Stimulated activated naive CD8-positive, alpha-beta T cell treated with anti-CD3 and anti-CD28 coated beads, Interleukin-15, amount 100 ng/mL, for 72 hours (primary cell): ENCODE measurements at places on chromosomes 12 and 14.

DNA sequence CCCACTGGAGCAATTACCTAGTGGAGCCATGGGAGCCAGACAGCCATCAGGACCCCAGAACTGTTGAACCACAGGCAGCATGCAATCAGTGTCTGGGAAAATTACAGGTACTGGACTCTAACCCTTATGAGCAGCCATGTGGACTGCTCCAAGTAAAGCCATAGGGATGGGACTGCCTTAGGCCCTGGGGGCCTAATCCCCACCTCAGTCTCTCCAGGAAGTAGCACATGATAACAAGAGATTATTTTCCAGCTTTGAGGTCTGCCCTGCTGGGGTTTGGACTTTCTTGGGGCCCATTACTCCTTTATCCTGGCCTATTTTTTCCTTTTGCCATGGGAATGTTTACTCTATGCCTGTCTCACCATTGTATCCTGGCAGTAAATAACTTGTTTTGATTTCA lies 226.8 kb downstream of the AEBP2 start:
- DNase-seq = no peak

DNA sequence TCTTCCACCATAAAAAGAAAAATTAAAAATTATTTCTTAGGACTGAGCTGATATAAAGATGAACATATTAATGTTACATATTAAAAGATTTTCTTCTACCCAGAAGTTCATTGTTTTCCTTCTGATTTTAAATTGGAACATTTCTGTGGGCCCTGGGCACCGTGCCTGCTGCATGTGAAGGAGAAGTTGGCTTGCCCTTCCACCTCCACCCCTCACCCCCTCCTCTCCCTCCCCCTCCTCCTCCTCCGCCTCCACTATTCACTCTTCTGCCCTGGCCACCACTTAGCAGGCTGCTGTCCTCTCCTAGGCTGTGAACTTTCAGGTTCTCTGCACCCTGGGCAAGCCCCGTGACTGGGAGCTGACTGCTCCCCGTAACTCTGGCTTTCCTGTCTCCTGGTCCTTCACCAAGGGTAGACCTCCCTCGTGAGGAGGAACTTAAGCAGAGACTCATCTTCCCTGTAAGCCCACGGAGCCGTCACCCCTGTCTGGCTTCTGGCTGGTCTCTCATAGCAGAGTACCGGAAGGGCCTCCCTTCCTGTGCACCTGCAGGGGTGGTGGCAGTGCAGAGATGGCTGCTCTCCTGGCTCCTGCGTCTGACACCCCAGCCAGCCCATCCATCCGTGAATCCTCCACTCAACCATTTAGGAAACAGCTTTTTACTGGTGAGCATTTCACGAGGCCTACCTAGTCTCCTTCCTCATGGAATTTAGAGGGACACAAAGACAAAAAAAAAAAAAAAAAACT lies 12.8 kb downstream of the TUNAR start:
- no peak for DNase-seq

- no peak for DNase-seq
Measured at GRCh38 chr14:50714450-50715073, 46.5 kb upstream of the SAV1 start.

DNA sequence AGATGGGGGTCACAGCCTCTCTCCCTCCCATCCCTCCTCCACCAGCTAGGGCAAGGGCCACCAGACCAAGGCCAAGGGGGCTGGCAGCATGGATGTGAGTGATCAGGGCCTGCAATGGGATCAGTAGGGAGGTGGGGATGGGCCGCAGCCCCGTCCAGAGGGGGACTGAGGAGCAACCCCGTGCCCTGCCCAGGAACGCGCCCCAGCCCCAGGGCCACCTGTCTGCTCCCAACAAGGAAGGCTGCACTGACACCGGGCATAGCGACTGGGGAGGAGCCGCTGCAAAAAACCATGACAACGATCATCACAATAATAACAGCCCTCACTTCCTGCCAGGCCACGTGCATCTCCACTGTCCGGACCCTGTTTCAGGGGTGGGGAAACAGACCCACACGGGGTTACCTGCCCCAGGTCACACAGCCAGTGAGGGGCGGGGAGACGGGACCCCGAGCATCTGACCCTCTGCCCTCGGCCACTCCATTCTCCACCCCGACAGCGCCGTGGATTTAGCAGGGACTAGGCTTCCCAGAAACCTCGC lies 24.3 kb downstream of the NCOR2 start:
- no peak for DNase-seq

DNA sequence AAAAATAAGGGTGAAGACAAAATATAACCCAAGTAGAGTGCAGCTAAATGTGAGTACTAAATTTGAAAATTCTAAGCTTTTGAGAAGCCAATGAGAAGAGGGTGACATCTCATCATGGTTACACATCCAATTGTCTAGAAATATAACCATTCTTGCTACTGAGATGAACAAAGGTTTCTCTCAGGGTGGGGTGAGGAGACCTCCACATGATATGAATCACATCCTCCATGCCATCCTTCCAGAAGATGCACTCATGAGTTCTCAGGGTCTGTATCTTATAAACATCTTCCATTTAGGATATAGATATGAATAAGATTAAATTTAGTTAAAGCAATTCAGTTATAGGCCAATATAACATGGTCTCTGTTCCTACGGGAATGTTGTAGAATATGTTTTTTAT lies 38.9 kb upstream of the E2F7 start:
- no peak for DNase-seq

- DNase-seq = no peak
Measured at GRCh38 chr12:89829434-89829975, 120.9 kb upstream of the ATP2B1 start.

DNA sequence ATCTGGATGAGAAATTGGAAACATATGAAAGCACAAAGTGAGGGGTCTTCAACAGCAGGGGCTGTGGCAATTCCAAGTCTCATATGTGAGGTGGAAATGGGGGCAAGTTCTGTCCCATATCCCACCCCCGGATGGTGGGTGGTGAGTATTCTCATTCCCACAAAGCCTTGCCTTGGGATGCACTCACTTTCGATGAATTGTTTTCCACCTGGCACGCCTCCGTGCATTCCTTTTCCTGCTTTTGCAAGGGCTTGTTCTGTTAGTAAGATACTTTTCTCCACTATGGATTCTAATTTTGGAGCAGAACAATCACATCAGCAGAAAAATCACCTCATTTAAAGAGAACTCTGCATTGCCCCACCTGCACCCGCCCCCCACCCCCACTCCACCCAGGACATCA lies 3.1 kb downstream of the LACRT start:
- no peak for DNase-seq

DNA sequence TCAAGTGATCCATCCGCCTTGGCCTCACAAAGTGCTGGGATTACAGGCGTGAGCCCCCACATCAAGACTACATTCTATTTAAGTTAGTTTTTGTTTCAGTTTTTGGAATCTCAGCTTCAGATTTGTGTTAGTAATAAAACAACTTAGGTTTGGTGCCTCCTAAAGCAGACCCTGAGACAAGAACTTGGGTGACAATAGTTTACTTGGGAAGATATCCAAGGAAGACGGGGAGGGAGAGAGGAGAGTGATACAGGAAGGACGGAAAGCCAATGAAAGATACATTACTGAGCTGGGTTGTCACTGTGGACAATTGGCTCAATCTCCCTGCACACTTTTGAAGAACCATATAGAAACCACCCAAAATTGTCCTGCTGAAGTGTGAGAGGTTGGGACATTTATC lies 22.6 kb upstream of the PTGR2 start:
- DNase-seq = no peak

- DNase-seq = no peak
Measured at GRCh38 chr12:116996621-116997020, 85.9 kb downstream of the FBXW8 start.

DNA sequence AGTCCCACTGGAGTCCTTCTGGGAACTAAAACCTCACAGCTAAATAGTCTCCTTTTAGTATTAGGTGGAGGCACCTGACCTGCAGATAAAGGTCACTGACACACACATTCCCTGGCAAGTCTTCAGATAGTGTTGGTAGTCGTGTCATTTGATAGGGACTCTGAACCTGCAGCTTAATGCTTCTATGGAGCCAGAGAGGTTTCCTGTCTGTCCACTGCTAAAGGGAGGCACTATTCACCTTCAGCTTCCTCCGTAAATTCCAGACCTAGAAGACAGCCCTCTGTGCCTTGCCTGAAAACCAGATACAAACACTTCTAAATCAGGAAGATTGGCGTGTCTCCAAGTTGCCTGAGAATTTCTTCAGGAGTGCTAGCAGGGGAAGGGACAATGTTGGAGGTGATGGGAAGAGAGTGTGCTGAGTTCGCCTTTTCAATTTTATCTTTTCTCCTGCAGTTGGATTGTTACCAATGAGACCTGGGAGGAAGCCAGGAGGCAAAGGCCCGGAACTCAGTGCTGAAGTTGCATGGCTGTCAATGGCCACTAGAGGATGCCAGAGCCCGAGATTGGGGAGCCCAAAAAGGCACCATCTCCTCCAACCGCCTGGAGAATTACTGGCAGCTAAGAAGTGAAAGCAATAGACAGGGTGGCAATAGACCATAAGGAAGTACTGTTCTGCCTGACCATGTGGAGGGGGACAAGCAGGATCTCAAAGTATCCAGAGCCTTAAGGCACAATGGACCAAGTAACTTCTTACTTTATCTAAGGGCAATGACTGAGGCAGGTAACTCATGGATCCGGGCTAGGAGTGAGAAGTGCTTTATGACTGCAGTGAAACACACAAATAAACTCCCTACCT lies 81.6 kb upstream of the SCAF11 start:
- peak; percentile 73 for DNase-seq

DNA sequence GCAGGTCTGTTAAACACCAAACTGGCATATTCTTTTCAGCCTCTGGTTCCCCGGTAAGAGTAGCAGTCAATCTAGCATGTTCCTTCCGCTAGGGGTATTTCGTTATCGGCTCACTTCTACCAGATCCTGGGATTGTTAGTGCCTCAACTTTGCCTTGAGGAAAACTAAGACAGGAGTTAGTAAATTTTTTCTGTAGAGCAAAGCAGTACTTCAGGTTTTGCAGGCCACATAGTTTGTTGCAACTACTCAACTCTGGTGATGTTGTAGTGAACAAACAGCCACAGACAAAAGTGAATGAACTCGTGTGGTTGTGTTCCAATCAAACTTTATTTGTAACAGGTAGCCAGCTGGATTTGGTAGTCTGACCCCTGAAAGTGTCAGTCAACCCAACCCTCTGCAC lies 6.3 kb upstream of the CDH24 start:
- no peak for DNase-seq

DNA sequence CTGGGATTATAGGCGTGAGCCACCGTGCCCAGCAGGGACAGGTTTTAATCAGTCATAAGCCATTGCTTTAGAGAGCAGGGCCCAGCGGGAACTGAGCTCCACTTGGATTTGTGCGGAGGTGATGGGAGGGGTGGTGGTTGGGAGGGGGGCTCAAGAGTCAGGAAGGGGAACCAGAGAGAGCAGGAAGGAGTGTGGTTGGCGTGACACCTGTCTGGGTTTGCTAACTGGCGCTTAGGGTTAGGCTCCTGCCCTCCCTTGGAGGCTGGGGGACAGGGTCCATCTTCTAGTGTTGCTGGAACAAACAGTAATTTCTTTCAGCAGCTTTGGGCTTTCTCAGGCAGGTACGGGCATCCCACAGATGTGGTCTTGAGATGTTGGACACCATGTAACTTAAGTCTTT lies 7.5 kb upstream of the ALDH2 start:
- no peak for DNase-seq

DNA sequence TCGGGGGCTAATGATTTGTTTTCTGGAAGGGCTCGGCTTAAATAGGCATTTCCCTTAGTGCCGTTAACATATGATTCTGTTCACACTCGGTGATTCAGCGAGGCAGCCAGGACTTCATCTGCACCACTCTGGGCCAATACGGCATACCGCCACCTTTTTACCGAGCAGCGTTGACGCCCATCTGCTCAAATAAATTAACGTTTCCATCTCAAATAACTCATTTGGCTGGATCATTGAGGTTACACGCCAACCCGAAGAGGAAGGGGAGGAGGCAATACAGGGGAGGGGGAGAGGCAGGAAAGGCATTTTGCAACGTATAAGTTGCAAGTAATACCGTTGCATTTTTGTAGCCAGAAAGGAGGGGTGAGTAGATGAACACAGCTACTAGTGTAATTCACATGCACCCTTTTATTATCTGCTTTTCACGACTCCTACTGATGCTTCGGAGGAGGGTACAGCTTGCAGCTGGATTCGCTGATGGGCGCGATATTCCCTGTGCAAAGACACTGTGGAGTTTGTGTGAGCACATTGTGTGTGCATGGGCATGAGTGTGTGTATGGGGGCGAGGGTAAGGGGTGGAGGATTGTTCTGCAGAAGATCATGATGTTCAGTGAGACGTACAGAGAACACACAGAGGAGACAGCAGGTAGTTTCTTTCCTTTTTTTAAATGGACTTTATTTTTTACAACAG lies 45.9 kb downstream of the MAP1LC3B2 start:
- no peak for DNase-seq

DNA sequence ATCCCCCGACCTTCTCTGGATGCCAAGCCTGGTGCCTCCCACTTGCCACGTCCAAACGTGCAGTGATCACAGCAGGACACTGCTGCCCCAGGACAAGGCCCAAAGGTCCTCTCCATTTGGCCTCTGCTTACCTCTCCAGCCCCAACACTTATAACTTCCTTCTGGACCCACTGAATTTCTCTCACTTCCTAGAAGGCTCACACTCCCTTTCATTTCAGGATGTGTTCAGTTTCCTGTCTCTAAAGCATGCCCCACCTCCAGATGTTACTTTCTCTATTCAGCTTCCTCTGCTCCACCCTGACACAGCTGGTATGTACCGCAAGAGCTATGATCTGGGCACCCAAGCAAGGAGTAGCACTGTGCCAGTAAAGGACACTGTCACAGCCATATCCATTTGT lies 33.0 kb downstream of the CDKL1 start:
- DNase-seq = peak; percentile 56

GRCh38 chr12:86331457-86331856 lies 75.3 kb upstream of the MGAT4C start:
- DNase-seq = no peak

DNA sequence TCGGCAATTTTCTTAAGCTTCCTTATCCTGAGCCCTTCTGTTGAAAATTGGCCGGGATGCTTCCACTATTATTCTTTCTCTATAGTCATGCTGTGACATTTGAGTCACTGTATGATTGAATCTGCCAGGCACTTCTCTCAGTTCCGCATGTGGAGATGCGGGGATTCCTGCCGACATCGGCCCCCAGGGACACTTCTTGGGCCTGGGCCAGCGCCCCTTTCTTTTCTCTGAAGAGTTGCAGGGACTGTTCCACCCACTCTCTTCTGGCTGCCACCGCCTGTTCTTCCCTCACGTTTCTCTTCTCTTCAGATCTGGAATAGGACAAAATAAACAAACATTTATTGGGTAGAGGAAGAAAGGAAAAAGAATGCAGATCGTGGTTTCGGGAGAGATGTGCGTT lies 310.1 kb downstream of the ETNK1 start:
- no peak for DNase-seq

DNA sequence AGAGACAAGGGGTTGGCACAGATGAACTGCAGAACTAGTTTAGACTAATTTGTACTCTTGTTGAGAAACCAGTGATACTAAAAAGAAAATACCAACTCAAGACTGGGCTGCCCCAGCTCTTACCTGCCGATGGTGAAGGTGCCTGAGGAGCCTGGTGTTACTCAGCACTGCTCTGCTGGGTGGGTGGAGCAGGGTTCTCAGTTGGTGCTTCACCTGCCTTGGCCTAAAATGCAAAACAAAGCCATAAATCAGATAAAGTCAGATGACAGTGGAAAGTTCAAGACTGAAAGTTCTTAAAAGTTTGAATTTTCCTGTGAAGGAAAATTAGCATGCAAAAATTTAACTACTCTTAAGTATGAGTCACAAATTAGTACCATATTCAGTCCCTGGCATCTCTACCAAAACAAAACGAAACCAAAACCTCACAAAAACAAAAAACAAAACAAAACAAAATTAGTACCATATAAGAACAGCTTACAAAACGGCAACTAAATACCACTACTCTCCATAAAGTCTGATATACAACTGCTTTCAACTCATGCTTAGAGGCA lies 21.9 kb downstream of the YBX3 start:
- DNase-seq = peak; percentile 24

GRCh38 chr12:55694651-55695050 lies 13.1 kb downstream of the ITGA7 start:
- DNase-seq = no peak
